Stimulated activated CD4-positive, alpha-beta T cell treated with anti-CD3 and anti-CD28 coated beads, Interleukin-1b, Interleukin-23, amount 100 ng/mL, for 1 hour (primary cell): ENCODE measurements at places on chromosomes 4 and X.

GRCh38 chr4:30723201-30723955, 3.2 kb downstream of the PCDH7 start:
- no peak for DNase-seq

DNA sequence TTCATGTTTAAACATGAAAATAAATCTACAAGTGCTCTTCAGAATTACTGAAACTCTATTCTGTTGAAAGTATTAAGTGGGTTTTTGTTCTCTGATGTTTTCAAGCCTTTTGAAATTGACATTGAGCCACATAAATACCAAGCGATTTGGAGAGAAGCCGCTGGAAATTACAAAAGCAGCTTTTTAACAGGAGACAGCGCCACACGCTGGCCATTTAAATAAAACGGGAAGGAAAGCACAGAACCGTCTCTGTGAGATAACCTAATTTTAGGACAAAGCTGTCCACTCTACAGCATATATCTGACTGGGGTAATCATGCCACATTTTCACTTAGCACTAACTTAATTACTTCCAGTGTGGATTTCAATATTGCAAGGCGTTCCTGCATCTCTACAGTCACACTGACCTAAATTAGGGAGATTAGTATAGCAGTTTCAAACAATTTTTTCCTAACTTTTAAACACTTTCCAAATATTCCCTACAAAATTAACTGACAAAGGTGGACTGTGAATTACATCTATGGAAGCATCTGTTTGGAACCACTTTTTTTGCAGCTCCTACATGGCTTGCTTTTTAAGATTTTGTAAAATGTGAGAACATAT, 6.8 kb upstream of the ANOS1 start:
- no peak for DNase-seq

DNA sequence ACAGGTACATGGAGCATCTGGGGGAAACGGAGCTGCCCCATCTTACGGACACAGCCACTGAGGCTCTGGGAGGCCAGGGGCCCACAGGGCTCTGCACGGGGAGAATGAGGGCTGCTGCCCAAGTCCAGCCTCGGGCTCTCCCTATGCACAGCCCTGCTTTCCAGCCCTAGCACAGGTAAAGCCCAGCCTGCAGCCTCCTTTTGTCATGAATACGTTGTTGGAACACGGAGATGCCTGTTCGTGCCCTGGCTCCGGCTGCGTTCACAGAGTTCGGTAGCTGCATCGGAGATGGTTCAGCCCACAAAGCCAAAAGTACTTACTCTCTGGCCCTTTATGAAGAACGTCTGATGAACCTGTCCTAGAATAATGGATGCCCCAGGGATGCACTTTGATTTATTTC, 68.7 kb upstream of the AFAP1 start:
- DNase-seq, result no peak

GRCh38 chrX:119231936-119232445, 4.1 kb upstream of the PGRMC1 start:
- DNase-seq, result no peak

DNA sequence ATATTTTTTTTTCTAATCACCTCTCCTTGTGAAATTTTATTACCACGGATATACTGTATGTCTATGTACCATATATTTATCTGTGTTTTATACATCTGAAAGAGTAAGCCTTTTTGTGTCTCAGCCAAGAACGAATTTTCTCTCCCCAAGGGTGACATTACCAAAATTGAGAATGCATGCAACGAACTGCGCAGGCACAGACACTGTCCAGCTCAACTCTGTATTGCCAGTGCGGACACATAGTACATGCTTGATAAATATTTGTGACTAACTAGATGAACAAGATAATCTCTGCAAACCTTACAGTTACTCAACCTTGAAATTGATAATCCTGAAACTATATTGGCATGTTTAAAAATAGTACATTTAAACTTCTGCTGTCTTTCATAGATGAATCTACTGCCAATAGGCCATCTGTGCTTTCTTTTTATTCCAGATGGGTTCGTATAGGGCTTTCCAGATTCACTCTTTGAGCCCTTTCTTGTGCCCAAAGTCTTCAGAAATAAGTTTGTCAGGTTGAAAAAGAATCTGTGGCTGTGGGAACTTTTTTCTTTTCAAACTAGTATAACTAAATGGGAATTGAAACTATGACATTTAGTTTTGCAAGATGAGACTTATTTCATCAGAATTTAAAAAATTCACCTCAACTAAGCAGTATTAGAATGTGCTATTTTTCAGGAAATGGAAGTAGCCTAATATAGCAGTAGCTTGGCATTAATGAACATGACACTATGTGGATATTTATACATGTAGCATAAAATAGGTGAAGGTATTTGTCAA, 38.9 kb downstream of the DTHD1 start:
- DNase-seq, result no peak

DNA sequence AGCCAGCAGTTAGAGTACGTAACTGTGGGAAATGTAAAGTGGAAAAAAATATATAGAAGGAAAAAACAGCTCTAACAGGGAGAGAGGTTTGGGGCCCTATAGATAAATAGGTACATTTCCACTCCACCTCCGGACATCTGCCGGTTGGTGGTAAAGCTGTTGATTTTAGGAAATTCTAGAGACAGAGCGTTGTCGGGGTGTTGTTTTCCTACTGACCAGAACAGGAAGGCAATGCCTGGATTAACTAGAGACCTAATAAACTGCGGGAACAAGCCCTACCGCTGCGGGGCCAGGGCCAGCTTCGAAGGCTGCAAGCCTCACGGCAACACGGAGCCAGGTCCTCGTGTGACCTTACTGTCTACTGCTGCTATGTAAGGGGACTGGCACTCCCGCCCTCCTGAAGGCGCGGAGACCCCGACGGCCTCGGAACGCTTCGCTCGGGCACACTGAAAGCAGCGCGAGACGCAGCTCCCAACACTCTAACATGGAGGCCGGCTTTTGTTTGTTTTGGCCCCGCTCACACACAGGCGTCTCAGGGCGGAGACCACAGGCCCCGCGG, 702 bp upstream of the CDKN2AIP start:
- DNase-seq, result no peak

DNA sequence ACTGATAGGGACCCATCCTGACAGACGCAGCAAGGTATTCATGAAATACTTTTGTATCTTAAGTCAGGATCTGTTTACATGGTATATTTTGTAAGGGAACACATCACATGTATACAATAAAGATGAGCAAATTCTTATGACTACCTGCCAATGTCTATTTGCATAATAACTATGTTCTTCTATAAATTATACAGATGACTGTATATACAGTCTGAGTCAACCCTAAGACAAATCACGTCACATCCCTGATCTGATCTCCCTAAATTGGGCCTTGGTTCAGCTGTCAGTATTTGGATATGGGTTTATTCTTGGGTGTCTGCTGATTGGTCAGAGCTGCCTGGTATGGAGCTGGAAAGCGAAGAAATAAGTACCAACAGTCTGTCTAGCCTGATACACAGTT, 93.3 kb downstream of the SERPINA7 start:
- no peak for DNase-seq

GRCh38 chrX:46184749-46185148, 360.5 kb downstream of the ZNF674 start:
- DNase-seq, result no peak

DNA sequence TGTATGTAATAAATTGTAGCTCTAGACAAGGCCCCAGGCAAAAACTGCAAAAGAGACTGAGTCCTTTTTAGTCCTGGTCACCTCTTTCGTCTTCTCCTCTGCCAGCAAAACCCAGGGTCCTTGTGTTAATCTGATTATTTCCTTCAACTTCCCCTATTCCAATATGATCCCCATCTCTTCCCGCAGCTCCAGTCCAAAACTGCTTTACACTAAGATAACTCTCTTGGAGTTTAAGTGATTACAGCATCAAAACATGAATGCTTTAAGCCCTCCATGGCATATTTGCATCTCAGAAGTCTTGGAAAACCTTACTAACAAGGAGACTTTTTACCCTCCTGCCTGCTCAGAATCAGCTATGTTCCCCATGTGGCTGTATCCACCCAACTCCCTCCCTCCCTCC, 59.3 kb downstream of the MAGEA1 start:
- DNase-seq, result no peak

- DNase-seq, result no peak
Observed at GRCh38 chr4:95360256-95360903, 188.4 kb downstream of the UNC5C start.

DNA sequence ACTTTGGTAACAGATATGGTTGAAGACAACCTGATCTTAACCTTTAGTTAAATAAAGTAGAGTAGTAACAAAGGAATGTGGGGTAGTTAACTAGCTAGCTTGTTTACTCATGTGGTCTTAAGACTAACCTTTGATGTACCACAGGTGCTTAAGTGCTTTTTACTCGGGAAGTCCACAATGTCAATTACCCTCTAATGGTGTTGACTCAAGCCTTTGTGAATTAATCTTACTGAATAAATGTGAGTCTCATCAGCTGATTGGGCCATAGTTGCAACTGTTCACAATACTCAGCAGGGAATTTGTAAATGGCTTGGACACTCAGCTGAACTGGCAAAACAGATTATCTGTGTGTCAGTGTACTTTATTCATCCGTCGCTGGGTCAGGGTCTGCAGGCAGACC, 119.0 kb upstream of the UGT8 start:
- DNase-seq, result no peak

DNA sequence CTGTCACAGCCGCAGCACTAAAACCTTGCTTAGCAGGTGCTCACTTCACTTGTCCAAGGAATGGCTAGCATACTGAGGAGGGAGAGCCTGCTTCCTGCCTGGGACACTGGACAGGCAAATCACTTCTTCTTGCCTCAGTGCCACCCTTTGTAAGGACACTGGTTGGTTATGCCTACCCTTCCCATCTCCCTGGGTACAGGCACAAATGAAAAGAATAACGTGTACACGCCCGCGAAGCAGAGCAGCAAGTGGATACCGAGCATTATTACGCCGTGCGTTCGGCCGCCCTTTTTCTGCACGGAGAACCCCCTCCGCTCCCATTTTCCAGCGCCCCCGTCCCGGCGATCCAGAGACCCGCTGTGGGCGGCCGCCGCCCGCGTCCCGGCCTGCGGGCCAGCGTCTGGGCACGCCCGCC, 338 bp upstream of the KLHL2 start:
- no peak for DNase-seq

GRCh38 chr4:21192367-21192766, 492.1 kb downstream of the PACRGL start:
- DNase-seq, result no peak

- DNase-seq, result no peak
Observed at GRCh38 chrX:130702867-130703707, 199.9 kb downstream of the ENOX2 start.

DNA sequence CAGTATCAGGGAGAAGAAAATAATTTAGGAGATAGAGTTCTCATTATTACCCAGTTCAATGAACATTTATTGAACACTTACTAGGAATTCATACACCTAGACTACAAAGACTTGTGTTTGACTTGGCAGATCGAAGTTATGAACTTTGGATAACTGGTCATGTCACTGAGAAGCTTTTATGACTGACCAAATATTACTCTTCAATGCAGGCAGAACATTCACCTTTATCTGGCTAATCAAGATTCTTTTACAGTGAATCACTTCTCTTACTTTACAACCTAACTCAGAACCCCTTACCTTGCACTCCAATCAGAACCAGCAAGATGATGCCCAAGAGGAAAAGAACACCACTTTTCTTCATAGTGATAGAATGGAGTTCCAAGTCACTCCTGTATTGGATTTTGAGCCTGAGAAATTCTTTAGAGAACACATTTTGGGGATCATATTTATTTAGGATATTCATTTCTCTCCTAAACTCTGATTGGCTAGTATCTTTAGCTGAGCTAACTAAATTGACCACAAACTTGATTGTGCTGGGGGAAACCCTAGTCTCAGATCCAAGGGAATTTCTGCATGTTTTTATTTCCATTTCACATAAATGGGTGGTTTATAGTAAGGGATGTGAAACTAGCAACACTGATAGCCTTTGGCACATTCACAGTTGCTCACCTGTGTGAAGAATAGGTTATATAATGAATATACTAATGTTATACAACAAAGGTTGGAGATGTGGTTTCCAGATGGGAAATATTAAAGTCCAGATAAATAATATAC, at the start of gene CXCL9:
CXCL9 (minus strand) TSS at position 421 of the 774 bp plus-strand sequence; CDS start at position 361, 60 bp downstream.
- DNase-seq, result no peak

- no peak for DNase-seq
Observed at GRCh38 chrX:37998586-37999262, 7.6 kb upstream of the SYTL5 start.

GRCh38 chr4:110682311-110682710, 59.4 kb upstream of the PITX2 start:
- no peak for DNase-seq

DNA sequence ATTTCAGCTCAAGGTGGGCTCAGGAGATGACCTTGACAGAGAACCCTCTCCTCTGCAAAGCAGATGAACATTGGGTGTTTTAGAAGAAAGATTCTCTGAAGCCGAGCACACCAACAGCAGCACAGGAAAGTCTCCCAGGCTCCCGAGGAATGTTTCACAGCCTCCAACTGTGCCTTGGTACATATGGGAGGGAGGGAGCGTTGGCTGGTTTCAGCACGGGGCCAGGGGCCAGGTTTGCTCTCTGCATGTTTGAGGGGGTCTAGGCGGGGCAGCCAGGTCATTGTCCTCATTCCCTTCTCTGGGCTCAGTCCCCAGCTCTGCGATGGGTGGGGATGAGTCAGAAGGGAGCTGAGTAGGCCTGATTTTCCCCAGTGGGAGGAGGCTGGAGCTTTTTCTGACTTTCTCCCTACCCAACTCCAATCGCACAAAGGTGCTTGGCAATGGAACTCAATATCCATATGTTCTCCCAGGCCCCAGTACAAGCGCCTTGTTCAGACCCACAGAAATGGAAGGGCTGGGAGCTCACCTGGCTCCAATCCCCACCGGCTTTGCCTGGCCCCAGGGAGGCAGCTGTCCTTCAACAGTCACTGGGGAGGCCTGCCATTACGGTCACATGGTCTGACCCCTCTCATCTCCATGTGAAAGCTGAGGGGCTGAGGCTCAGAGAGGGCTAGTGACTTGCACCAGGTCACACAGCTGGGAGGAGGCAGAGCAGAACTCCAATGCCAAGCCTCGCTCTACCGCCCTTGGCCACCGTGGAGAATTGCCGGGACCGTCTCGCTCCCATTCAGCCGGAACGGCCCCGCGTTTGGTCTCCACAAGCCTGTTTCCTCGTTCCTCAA, 108.4 kb upstream of the AFAP1 start:
- DNase-seq, result no peak

DNA sequence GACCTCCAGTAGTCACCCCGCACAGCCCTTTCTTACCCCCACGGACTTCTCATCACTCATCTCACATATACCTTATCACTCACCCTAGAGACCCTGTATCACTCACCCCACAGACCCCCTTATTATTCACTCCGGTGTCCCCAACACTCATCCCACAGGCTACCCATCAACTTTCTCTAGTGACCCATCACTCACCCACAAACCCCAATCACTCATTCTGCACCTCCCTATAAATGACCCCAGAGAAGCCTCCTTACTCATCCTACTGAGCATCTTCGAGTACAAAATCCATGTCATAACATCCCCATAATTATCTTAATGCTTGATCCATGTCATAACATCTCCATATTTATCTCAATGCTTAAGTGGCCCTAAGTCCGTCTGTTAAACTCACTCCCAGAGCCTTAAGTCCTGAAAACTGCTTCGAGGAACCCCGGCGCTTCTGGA, 934 bp downstream of the ZNF41 start:
- DNase-seq, result no peak

GRCh38 chr4:29565256-29565655, 1154.9 kb upstream of the PCDH7 start:
- no peak for DNase-seq
